ENCODE measurements at places on chromosomes 5 and 9.

GRCh38 chr9:15851766-15852165 is 298.9 kb downstream of the CCDC171 start:
- no peak overlapping the region for H3K4me3 ChIP-seq
- no peaks in the 10 kb centered on the region for H3K4me1 ChIP-seq
- H3K36me3 ChIP-seq = no peaks in the 10 kb centered on the region
- no peak overlapping the region for H3K27ac ChIP-seq

GRCh38 chr5:38410304-38410990 is 146.0 kb downstream of the LIFR start:
- H3K27ac ChIP-seq = no peak overlapping the region
- no peak for DNase-seq
- no peaks in the 10 kb centered on the region for H3K4me1 ChIP-seq
- peaks cover 13% of the 10 kb centered on the region for H3K27me3 ChIP-seq
- no peak overlapping the region for H3K4me3 ChIP-seq

DNA sequence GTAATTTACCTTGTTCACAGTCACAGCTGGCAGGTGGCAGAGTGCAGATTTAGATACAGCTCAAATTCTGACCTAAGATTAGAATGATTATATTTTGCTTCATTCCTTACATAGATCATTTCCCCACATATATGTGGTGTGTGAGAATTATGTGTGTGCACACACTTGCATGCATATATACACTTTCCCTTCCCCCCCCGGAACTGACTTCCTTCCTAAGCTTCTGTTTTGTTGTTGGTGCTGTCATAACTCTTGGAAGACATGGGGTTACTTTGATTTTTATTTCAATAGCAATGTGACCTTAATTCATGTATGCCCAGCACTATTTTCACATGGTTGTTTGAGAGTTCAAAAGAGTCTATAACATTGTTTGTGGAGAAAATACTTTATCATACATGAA is 112.8 kb downstream of the CMYA5 start:
- peaks cover 4% of the 10 kb centered on the region for H3K27me3 ChIP-seq
- peaks cover 18% of the 10 kb centered on the region for H3K4me1 ChIP-seq
- DNase-seq = no peak

DNA sequence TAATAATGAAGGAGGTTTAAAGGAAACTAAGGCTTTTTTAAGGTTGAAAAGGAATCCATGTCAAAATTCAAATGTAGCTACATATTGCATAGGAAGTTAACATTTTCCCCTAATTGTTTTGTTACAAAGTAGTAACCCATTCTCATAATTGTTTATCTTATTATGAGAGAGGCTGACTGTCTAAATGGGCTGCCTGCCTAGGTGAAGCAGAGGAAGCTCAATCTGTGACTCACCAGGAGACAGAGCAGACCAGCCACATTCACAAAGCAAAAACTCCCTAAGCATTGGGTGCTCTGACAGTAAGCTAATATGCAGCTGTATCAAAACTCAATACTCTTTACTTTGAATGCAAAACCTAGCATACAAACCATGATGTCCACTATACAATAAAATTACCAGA is 208.5 kb downstream of the ROR2 start:
- no peak for DNase-seq
- H3K4me1 ChIP-seq = no peaks in the 10 kb centered on the region
- H3K27ac ChIP-seq = no peak overlapping the region
- no peak overlapping the region for H3K4me3 ChIP-seq

GRCh38 chr5:171924493-171925122 is 81.8 kb downstream of the FBXW11 start:
- DNase-seq = no peak
- H3K4me3 ChIP-seq = no peak overlapping the region
- H3K4me1 ChIP-seq = peaks cover 6% of the 10 kb centered on the region

GRCh38 chr9:110126986-110127864 is 80.7 kb downstream of the C9orf152 start:
- peaks cover 6% of the 10 kb centered on the region for H3K4me1 ChIP-seq
- H3K4me3 ChIP-seq = no peak overlapping the region

DNA sequence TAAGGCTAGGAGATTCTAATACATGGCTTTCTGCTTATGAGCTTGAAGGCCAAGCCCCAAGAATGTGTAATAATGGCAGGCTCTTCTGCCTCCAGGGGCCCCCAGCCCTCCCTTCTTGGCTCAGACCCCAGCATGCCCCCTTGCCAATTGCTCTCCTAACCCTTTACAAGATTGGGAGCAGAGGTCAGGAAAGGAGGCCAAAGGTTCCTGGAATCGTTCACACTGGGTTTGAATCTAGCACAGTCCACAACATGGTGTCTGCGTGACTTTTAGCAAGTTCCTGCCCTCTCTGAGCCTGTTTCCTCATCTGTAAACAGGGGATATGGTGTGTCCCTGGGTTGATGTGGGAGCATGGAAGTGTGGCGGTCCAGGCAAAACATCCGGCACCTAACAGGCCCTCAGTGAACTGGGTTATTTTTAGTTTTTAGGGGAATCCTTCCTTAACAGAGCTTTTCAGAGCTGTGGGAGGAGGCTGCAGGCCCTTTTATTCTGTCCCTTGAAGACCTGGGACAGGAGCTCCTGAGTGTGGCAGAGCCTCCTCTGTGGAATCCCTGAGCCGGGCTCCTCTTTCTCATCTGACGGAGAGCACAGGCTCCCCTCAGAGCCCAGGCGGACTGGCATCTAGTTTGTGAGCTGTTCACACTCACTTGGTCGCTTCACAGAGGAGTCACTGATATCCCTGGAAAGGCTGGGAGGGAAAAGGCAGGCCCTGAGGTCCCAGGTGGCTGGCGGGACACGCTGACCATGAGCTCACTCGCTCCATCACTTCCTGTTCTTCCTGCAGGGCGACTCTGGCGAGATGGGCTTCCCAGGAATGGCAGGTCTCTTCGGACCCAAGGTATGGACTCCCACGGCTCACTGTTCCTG is 23.4 kb upstream of the ORM1 start:
- peak; percentile 30 for DNase-seq
- H3K27me3 ChIP-seq = peaks cover 26% of the 10 kb centered on the region
- no peak overlapping the region for H3K4me3 ChIP-seq

GRCh38 chr5:58860680-58861079 is 277.8 kb downstream of the RAB3C start:
- peaks cover 25% of the 10 kb centered on the region for H3K27me3 ChIP-seq
- no peaks in the 10 kb centered on the region for H3K36me3 ChIP-seq
- DNase-seq = no peak

DNA sequence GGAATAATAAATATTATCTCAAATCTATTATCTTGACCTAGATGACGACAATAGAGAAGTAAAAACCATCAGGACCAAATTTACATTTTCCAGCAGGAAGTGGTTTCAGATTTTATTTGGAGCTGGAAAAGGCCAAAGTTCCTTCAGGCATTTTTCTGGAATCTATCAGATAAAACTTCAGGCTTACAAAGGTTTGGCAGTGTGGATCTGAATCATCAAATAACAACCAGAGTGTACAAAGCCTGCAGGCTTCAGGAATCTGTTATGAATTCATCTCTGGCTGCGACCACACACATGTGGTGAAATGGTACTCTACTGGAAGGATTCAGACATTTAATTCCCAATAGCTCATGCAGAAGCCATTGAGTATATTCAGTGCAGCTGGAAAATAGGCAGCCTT is 726.4 kb upstream of the GRAMD2B start:
- no peak overlapping the region for H3K4me3 ChIP-seq
- DNase-seq = no peak
- no peaks in the 10 kb centered on the region for H3K27me3 ChIP-seq
- H3K36me3 ChIP-seq = no peaks in the 10 kb centered on the region
- no peak overlapping the region for H3K27ac ChIP-seq

DNA sequence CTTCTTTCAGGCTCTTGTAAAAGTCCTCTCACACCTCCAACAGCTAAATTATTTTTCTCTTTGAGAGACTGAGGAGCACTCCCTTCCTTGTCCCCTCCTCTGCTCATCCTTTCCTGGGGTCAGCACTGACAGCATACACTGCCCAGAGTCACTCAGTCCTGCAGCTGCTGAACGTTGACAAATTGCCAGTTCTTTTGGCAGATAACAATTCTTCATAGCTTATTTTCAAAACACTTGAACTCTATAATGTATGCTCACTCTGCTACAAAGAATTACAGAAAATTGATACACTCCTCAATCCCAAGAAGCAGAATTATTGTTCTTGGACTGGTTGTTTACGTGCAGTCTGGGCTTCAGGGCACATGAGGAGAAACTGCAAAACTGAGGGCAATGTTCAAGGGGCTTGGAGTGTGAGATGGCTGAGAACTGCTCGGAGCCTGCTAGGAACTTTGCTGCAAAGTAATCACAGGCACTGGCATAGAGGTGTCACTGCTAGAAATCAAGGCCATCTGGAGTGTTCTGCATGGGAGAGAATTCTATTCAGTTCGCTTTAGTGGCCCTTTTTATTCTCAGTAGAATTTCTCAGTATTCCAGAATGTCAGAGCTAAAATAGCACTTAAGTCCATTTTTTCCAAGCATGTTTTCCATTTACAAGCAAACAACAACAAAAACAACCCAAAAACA is 96.4 kb upstream of the SPOCK1 start:
- H3K27ac ChIP-seq = no peak overlapping the region
- no peak overlapping the region for H3K4me3 ChIP-seq
- no peaks in the 10 kb centered on the region for H3K4me1 ChIP-seq
- H3K36me3 ChIP-seq = no peaks in the 10 kb centered on the region
- no peak for DNase-seq
- H3K27me3 ChIP-seq = peaks cover 68% of the 10 kb centered on the region

DNA sequence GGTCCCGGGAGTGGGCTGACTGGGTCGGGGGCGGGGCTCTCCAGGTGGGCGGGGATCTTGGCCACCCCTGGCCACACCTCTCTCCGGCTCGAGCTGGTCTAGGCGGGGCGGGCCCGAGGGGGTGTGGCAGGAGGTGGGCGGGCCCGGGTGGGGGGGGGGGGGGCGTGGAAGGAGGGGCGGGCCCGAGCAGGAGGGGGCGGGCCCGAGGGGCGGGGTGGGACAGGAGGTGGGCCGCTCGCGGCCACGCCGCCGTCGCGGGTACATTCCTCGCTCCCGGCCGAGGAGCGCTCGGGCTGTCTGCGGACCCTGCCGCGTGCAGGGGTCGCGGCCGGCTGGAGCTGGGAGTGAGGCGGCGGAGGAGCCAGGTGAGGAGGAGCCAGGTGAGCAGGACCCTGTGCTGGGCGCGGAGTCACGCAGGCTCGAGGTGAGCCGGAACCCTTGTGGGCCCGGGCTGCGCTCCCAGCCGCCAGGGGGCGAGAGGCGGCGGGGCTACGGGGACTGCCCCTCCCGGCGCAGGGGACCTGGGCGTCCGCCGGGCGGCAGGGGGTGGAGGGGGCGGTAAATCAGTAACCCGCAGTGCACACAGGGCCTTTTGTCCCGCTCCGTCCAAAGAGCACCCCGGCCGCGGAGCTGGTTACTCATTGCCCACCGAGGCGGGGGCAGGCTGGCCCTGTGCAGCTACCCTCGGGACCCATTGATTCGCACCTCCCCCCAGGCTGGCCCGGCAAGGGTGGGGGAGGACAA is at the start of gene FGFR4:
TSS of gene FGFR4 (plus strand) at position 262 of the 744 bp plus-strand sequence. CDS start 2,688 bp downstream, outside the sequence.
- H3K27me3 ChIP-seq = peaks cover 48% of the 10 kb centered on the region
- H3K27ac ChIP-seq = no peak within 1 kb of the TSS
- H3K4me3 ChIP-seq = peak within 1 kb of the TSS; percentile 0
- peak; percentile 73 for DNase-seq
- H3K36me3 ChIP-seq = no peaks in the 10 kb centered on the region

Measured in activated CD8-positive, alpha-beta memory T cell treated with anti-CD3 and anti-CD28 coated beads, Interleukin-2, amount 10 ng/mL, durations not matched to agents 7 days and 5 days (primary cell).